ENCODE measurements at places on chromosomes 16 and 17.

GRCh38 chr17:67995570-67996263 lies 552 bp downstream of the C17orf58 start:
- no peak for DNase-seq

DNA sequence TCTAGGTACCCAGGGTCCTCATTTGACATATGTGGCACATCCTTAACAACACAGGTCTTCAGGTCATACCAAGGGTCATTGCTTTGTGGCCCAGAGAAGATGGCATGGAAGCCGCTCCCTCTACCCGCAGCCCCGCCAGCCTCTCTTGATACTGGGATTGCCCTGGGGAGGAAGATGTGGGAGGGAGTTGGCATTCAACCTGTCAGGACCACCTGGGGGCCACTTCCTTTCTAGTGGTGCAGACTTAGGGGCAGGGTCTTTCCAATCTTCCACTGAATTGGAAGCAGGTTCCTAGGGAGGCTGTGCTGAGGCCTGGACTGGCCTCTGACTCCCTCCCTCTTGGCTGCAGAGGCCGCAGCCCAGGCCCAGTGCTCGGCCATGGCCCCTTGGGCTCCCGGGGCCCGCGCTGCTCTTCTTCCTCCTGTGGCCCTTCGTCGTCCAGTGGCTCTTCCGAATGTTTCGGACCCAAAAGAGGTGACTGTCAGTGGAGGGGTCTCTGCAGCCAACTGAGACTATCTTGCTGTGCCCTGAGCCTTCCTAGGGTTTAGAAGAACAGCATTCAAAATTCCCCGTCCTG lies 5.1 kb upstream of the HEXIM1 start:
- no peak for DNase-seq

DNA sequence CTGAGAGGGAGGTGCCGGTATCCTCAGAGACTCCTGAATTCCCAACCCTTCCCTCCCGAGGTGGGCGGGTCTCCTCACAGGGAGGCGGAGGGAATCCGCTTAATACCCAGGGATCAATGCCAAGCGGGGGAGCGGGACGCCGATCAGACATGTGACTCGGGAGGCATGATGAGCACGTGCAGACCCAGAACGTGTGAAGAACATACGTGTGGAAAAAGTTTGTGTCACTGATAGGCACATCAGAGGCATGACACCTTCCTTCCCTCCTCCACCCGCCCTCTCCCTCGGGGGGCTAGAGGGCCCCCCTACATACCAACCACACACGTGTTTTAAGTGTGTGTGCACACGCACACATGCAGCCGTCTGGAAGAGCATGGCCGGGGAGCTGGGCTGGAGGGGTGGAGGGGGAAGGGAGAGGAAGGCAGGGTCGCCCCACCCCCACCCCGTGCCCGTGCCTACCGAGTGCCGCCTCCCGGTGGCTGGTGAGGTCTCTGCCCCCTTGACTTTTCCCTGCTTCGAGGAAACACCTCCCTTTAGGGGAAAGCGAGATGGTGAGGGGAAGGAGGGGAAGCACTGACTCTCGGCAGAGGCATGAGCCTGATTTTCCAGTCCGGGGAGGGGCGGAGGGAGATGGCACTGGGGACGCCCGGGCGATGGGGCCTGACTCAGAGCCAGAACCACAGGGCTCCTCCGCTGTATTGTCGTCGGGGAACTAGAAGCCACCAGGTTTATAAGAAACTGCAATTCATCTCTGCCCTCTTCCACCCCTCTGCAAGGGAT lies 12.1 kb upstream of the TBX21 start:
- DNase-seq, result peak; percentile 91

GRCh38 chr17:78419970-78420815 lies 41.7 kb downstream of the PGS1 start:
- DNase-seq, result no peak

DNA sequence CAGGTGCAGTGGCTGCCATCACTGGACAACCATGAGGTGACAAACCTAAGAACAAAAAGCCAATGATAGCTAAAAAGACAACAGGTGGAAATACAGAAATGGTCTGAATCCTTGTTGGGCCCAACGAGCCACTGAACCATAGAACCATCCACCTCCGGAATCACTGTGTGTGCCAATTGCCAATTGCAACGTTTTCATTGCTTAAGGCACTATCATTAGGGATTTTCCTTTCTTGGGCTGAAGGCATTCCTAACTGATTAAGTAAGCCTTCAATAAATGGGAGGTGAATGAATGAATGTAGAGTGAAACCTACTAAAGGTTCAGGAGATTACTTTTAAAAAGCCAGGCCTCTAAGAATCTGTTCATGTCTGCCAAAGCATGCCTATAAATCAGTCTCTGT lies 3.6 kb downstream of the USP31 start:
- no peak for DNase-seq

DNA sequence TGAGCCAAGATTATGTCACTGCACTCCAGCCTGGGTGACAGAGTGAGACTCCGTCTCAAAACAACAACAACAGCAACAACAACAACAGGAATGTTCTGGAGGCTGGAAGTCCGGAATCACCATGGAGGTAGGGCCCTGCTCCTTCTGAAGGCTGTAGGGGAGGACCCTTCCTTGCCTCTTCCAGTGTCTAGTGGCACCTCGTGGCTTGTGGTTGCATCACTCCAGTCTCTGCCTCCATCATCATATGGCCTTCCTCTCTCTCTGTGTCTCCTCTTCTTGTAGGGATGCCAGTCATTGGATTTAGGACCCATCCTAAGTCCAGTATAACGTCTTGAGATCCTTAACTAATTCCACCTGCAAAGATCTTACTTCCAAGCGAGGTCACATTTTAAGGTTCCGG lies 14.0 kb downstream of the NAGPA start:
- DNase-seq, result no peak

DNA sequence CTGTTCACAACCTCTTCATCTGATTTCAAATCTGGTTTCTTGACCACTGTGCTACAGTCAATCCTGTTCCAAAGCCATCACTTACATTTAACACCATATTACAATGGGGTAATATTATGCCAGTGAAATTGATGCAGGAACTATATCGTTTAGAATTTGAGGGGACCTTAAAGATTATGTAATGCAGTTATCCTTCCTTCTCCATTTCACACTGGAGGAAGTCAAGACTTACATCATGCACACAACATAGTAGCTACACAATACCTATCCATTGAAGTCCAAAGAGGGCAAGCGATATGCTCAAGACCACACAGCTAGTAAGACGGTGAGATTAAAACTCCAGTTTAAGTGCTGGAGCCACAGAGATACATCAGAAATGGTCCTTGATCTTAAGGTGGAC lies 16.8 kb downstream of the NOG start:
- no peak for DNase-seq

GRCh38 chr16:54867302-54867832 lies 63.3 kb upstream of the IRX5 start:
- no peak for DNase-seq

Measured in CD4-positive, alpha-beta T cell treated with Interferon alpha-2 for 1 hour (primary cell).